Mesothelial cell of epicardium (in vitro differentiated cells): ENCODE measurements at places on chromosomes 2 and 18. TPM values are rescaled to one million over a fixed set of nuclear protein-coding genes. Genes with fewer than 3 reads are reported as not detected.

The TTR gene
- total RNA-seq = 2.2 TPM in 1 of 3 replicates, not detected in the others

DNA sequence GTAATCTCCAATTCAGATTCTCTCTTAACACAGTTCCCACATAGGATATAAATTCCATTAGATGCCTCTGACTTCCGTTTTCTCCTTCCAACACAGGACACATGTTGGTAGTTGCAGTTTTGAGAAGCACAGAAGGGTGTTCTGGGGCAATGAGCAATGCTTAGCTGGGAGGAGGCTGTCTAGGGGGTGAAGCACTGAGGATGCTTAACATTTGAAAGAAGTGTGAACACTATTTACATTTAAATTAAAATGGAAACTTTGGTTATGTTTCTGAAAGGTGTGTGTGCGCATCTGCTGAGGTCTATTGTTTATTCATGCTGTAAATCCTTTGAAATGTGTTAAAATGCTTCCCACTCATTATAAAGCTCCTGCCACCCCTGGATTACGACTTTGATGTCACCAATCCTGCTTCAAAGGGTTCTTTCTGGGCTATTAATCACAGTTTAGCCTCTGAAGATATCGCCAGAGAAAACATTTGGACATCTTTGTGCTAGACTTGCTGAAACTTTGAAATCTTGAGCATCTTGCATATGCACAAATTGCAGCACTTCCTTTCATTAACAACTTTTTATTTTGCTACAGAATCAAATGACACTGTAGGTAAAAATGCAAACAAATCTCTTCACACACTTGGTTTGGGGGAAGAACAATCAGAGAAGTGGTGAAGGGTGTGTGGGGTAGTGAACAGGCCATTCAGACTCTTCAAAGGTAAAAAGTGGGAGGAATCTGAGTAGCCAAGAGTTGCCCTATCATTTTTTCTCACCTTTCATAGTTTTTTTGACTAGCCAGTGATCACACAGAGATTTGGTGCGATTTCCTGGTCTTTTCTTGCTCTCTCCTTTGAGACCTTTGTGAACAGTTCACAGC lies 258.4 kb downstream of the MYO3B start:
- DNase-seq = no peak

DNA sequence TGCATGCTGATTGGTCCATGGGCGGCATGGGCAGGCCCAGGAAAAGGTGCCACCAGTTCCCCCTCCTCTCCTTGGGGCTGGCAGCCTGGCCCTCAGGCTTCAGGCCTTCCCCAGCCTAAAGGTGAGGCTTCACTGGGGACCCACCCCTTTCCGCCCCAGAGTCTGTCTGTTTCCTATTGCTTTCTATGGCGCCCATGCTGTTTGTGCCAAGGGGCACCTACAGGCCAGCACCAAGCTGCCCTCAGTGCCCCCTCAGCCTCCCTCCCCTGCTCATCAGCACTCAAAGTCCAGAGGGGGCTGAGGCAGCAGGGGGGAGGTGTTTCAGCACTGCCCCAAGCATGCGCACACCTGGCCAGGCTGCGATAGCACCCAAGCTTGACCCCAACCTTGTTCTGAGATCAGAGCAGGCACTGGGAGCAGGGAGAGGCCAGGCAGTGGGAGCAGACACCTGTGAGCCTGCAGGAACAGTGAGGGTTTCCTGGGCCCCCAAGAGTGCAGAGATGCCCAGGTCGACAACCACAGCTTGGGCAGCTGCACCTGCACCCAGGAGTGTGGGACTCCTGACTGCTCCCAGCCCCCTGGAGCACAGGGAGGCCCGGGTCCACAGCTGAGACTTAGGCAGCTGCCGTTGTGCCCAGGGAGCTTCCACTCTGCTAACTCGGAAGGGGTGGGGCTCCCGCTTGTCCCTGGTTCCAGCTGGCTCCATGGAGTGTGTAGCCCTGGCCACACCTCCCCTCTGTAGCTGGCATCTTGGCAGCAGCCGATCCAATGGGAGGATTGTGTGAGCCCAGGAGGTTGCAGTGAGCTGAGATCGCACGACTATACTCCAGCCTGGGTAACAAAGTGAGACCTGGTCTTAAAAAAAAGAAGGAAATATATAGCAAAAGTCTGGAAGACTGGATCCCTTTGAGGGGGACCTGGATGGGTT lies 69.1 kb downstream of the NCAPH start:
- no peak for DNase-seq

The MTX2 gene
- 28.8 to 33.2 TPM (median 29.9 TPM) in 3 replicates for total RNA-seq

DNA sequence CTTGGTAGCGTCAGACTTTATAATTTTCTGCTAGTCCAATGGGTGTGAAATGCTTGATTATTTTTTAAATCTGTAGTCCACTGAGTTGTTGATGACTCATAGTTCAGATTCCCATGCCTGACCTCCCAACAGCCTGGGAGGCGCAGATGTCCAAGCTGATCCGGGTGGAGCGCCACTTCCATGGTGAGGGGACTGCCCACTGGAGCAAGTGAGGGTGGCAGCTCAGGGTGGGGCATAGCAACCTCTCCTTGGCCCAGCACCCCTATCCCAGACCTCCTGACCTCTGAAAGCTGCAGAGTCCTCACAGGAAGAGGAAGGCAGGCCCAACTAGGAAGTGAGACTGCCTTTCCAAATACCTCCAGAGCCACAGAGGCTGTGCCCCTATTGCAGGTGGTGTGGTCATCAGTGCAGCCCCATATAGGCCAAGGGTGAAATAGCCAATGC lies 4.4 kb downstream of the MAL start:
- DNase-seq = no peak

DNA sequence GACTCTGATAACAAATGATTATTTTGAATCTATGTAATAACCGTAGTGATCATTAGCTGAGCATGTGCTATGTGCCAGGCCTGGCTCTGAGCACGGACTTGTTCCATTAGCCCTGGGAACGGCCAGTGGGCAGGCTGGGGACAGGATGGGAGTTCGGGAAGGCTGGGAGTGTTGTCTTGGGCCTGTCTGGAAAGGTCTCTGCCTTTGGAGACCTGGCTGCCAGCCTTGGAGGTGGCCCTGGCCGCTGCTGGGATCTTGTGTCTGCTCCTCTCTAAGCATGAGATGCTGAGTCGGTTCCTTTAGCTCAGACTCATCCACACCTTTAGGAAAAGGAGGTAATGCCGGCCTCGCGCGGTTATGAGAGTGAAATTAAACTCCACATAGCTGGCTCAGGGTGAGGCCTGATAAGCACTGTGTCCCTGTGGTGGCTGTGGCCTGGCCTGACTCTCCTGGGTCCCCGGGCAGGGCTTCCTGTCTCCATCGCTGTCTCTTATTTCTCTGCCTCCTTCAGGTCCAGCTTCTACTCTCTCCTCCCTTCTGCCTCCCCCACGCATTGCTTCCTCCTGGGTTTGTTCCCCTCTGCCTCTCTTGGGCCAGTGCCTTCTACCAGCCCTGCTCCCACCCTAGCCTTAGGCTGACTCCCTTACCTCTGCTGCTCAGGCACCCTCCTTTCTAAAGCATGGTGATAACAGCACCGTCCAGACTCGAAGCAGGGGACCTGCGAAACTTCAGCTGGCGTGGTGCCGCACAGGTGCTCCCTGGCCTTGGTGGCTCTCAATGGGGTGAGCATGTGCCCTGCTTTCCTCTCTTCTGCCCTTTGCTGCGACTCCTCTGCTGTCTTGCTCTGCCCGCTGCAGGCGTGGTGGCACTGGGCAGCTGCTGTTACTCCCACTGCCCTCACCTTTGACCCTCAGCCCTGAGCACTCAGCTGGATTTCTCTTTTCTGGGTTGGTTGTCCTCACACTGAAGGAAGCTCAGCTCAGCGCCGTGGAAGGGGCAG lies 41.8 kb downstream of the NCK2 start:
- DNase-seq = no peak

DNA sequence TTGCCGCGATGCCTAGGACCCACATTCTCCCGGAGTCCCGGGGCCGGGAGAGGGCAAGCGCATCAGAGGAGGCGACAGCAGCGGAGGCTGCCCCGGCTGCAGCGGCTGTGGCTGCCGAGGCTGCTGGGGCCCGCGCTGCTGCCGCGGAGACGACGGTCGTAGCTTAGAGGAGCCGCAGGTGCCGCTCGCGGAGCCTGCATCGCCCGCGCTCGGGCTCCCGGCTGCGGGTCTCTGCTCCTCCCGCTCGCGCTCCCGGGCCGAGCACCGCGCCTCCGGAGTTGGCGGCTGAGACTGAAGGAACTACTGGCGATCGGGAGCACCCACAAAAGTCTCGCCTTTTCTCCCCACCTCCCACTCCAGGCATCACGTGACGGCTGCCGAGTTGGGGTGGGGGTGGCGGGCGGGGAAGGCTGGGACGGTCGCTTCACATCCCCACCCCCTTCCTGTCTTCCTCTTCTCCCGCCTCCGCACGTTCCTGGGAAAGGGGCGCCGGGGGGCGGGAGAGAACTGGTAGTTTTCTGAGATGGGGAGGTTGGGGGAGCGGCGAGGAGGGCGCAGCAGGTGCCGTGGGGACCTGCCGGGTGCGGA lies at the start of gene LYPD1:
TSS of gene LYPD1 (minus strand) at position 298 of the 588 bp plus-strand sequence. CDS start at position 25, 273 bp downstream.
- no peak for DNase-seq

The CUL3 gene
- 91.0 to 97.5 TPM (median 94.8 TPM) in 3 replicates for total RNA-seq

The SLC38A11 gene
- total RNA-seq = 0.54 to 0.71 TPM (median 0.59 TPM) in 3 replicates

DNA sequence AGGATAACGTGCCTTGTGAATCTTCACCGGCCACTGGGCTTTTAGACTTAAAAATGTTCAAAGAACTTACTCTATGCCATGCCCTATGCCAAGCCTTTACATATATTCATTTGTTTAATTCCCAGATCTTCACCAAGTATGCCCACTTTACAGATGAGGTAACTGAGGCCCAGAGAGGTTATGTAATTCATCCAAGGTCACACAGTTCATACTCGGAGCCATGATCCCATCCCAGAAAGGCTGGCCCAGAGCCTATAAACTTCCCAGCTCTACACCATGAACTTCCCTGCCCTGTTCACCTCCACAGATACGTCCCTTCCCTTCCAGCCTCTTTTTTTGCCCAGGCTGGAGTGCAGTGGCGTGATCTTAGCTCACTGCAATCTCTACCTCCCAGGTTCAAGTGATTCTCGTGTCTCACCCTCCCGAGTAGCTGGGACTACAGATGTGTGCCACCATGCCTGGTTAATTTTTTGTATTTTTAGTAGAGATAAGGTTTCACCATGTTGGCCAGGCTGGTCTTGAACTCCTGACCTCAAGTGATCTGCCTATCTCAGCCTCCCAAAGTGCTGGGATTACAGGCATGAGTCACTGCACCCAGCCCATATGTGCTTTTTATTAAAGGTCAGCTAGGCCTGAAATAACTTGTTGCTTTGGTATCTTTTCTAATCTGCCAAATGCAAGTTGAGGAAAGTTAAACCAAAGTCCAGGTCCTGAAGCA lies 44.1 kb downstream of the MTHFD2 start:
- no peak for DNase-seq

DNA sequence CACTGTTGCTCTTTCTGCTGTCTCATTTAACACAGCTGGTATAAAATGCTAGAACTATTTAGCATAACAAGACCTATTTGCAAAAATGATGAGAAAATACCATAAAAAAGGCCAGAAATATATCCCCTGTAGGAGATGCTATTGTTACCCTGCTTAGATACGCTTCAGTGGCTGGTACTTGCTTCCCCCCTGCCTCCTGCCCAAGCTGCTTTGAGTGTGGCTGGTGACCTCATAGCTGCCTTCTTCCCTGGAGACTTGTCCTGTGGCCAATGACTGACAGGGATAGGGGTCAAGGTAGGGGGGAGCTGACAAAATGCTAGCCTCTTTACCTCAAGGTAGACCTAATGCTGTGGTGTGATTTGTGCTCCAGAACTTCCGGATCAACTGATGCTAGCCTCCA lies 150.2 kb upstream of the ZEB2 start:
- no peak for DNase-seq

DNA sequence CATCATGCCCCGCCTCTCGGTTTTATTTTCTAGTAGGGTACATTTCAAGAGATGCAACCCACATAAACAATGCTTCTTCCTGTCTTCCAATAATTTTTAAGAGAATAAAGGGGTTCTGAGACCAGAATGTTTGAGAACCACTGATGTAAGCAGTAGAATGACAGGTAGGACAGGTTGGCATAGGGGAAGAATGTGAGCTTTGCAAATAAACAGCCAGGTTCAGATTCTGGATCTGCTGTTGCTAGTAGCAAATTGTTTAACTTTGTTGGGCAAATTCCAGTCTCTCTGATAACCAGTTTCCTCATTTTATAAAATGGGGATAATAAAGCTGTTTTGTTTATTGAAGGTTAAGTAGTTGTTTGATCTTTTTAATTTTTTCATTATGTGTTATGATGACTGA lies 32.8 kb downstream of the SOCS6 start:
- no peak for DNase-seq

DNA sequence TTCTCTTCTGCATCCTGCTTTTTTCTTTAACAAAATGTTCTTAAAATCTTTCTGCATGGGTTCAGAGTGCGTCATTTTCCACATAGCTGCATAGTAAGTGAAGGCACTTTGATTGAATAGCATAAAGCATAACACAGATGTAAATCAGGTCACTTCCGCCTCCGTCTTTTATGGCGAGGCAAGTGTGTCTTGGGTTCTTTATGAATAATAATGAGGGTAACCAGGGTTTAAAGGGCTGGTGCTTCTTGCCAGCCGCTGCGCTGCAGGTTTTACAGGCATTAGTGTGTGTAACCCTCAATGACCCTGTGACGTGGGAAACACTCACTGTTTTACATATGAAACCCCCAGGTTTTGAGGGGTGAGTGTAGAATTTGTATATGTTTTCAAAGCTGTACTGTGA lies 164.2 kb downstream of the MYT1L start:
- DNase-seq = no peak

DNA sequence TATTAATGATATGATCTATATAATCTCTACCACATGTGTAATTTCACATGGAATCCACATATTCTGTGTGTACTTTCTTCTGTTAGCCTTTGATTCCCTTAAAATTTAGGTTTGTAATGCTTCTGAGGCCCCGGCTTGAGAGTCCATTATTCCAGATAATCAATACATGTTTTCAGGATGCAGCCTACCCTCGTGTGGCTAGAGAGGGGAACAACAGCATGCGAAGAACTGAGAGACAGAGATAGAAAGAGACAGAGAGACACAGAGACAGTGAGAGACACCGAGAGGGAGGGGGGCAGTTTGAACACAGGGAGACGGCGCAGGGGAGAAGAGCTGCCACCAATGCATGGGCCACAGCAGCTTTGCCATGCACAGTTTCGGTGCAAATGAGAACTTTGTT lies 185.4 kb downstream of the SNTG2 start:
- DNase-seq = no peak

GRCh38 chr2:162416446-162416845 lies 72.5 kb downstream of the GCA start:
- DNase-seq = no peak

- no peak for DNase-seq
Observed at GRCh38 chr2:135803278-135803677, 33.7 kb downstream of the LCT start.
